ENCODE measurements at places on chromosomes 13 and 19. TPM values are rescaled to one million over a fixed set of nuclear protein-coding genes. Genes with fewer than 3 reads are reported as not detected.

DNA sequence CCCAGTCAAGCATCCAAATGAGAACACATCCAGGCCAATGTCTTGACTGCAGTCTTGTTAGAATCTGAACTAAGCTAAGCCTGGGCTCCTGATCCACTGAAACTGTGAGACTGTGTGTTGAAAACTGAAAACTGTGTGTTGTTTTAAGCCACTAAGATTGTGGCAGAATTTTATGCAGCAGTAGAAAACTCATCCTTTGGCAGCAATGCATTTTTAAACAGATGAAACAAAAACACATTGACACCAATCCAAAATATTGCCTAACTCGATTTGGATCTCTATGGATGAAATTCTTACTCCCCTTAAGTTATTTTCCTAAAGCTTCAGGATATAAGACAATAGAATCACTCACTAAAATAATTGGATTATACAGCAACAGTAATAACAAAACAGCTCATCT, 202.3 kb upstream of the KLF12 start:
- DNase-seq: no peak

Gene LGI4
- not detected for total RNA-seq

Gene APOC1
- total RNA-seq: not detected

DNA sequence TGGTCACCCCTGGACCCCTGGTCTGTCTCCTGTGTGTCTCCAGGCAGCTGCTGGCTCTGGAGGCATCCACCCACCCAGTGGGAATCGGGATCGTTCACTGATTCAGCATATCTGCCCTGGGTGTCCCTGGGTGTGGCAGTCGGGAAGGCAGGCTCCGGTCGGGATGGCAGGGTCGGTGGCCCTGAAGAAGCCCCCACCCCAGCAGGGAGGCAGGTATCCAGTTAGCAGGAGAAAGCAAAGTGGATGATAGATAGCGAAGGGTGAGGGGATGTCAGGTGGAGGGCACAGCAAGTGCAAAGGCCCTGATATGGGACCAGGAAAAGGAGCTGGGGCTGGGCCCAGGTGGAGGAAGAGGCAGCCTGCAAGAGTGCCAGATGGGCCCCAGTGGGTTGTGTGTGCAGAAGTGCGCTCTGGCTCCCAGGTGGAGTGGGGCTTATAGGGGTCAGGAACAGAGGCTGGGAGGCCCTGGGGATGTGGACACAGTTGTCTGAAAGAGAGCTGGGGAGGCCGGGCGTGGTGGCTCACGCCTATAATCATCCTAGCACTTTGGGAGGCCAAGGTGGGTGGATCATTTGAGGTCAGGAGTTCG, 2.3 kb downstream of the SSBP4 start:
- DNase-seq: no peak

Gene PGLYRP1
- total RNA-seq: not detected

GRCh38 chr13:113978741-113979481, 5.0 kb upstream of the C13orf46 start:
- DNase-seq: no peak

Gene GJB2
- not detected for total RNA-seq
